ENCODE measurements at places on chromosomes 7 and 10.

DNA sequence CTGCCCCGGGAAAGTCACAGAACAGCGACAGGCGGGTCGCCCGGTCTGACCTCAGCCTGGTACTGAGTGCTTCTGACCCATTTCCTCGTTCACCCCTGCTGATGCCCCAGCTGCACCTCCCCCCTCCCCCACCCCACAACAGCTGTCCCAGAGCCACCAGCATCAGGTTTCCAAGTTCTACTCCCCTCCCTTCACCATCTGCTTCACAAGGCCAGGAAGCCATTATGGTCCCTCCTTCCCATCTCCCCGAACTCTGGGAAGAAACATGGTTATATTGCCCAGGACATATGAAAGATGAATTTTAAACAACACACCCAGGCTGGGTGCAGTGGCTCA is 301.9 kb upstream of the GALNT17 start:
- DNase-seq, result no peak

GRCh38 chr10:131982185-131982756 is 548 bp upstream of the BNIP3 start:
- no peak for DNase-seq

DNA sequence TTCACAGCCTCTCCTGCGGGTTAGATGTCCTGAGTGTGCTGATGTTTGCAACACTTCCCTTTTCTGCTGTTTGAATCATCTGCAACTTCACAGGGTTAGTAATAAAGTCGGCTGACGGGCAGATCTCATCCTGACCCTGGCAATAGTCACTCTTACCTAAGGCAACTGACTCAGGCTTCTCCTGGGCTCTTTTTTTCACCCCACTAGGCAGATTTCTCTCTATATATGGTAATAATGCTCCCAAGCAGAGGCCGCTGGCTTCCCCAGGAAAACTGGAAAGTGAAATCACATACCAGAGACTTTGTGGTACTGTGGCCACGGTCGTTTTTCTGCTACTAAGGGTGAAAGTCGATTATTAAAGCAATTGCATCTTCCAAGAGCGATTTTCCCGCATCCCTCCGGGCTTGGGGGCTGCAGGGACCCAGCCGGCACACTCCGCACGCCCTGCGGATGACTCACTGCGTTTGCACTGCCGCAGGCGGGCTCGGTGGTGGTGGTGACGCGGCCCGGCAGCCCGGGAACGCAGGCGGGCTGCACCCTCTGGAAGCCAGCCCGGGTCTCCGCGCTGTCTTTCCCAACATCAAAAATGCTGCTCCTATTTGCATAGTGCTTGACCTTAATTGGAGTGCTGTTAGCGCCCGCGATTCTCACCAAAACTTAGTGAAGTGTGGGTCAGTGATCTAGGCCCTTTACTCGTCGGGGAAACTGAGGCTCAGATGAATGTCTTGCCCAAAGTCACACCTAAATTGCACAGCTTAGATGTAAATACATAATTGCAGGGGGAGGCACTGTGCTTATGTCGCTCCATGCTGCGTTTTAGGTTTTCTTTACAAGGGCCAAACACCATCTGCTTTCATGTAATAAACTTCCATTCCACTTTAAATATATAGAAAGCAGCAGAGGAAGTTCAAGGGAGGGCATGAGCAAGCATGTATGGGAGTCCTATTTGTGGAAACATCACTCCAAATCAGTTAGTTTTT is 47.6 kb upstream of the ITGB1 start:
- peak; percentile 92 for DNase-seq

DNA sequence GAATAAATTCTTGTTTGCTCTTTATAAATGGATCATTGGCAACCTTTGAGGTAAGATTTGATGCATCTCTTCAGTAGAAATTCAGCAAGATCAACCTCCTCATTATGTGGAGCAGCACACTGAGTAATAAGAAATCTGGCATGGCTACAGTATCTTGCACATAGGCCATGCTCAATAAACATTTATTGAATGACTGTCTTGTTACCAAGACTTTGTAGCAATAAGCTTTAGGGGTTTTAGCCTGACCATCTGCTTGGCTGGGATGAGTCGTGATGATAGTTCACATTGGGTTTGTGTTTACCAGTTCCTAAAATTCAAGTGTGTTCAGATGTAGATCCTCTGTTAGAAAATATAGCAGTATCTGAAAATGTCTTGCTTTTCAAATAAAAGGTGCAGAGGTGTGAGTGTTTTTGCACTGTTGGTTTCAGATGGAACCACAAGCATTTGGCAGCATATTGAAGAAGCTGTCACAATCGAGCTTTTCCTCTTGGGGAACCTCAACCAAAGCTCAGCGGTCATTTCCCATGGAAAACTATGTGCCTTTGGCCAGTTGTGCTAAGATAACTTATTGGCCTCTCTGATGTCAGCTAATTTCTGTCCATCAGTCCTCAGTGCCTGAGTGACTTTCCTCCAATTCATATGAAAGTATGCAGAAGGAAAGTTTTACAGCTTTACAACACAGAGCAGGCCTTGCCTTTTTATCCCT is 442.6 kb downstream of the GFRA1 start:
- DNase-seq, result peak; percentile 44

DNA sequence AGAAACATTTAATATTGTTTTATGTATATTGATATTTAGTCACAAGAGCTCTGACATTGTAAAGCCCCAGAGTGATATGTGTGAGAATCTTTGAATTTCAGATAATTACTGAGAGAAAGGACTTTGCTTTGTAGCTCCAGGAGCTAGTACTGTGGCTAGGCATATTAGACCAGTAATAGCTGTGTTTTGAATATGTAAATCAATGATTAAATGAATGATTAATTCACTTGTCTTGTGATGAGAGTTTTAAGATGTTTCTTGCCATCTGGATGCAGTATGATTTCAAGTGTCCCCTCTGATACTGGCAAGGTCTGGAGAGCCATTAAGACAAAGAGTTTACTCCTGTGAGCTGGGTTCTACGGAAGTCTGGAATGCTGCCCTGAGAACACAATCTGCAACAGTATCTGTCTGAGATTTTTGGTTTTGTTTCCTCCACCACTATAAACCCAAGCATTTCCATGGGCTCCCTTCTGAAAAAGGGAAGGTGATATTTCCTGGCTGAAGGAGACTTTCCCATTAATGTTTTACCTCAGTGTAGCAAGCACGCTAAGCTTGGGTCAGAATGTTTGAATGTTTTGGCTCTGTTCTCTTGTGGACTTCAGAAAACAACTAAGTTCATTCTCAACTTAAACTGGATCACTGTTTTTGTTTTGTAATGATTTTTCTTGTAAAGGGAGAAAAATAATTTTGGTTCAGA is 61.3 kb upstream of the BICC1 start:
- DNase-seq, result no peak

GRCh38 chr10:3482200-3482993 is 302.6 kb downstream of the KLF6 start:
- peak; percentile 70 for DNase-seq

GRCh38 chr7:104958371-104958865 is 55.6 kb upstream of the KMT2E start:
- no peak for DNase-seq

GRCh38 chr10:4501306-4501705 is 324.7 kb upstream of the AKR1E2 start:
- no peak for DNase-seq

- no peak for DNase-seq
These were observed at the start of gene AKAP9 for GRCh38 chr7:91940572-91941341. Gene AKAP9, plus strand, starts transcription at chr7:91940862. Its CDS starts 238 bp downstream, at chr7:91941100.

DNA sequence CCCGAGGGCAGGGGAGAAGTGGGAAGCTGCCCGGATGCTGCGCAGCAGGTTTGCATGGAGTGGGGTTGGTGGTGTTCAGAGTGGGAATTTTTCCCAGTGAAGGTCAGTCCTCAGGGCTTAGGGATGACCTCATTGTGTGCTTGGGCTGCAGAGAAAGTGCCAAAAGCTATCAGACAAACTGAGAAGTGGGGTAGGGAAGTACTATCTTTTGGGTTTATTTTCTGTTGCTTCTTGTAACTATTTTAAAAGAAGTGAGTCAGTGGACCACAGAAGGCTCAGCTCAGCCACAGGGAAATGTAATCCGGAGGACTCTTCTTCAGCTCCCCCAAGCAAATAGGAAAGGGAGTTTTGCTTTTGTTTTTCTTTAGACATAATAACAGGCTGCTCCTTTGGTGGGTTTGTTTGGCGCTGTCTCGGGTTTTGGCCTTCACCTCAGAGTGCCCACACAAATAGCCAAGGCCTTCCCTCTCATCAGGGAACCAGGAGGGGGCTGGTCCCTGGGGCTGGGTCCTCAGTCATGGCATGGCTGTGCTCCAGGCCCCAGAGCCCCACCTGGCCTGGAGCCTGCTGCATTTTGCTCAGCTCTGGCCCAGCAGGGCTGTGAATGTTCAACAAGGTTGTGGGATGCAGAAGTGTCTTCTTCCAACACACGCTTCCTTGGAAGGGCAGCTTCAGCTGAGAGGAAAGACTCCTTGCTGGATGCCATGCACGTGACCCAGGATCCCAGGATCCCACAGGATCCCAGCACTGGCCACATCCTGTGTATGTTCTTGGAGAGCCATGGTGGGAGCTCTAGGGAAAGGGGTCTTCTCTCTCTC is 5.4 kb upstream of the FAM170B start:
- peak; percentile 58 for DNase-seq

DNA sequence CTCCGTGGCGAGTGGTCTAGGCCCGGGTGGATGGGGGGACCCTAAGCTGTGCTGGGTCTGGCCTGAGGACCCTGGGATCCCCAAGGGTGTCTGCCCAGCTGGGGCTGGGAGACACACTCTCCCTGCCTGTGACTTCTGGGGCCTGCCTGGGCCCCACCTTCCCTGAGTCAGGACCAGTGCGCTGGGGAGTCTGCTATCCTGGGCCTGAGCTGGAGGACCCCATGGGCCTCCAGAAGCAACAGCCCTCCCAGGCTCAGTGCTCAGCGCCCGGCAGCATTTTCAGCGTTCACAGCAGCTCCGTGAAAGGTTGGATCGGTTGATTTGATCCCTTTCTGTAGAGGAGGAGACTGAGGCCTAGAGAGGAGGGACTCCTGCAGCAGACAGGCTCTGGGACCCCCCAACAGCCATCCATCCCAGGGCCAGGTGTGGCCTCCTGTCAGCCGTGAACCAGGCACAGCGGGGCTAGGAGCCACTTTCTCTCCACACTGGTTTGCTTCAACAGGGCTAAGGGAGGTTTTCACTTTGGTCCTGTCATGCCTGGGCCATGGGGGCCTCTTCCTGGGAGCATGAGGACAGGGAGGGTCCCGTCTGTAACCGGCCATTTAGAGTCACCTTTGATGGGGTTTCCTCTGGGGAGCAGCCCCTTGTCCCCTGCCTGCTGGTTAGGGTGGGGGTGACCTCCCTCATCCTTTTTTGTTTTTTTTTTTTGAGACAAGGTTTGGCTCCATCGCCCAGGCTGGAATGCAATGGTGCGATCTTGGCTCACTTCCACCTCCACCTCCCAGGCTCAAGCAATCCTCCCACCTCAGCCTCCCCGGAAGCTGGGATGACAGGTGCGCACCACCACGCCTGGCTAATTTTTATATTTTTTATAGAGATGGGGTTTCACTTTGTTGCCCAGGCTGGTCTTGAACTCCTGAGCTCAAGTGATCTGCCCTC is 12.4 kb downstream of the FOXL3 start:
- DNase-seq, result no peak
